ENCODE measurements at places on chromosomes 4 and X. TPM values are rescaled to one million over a fixed set of nuclear protein-coding genes. Genes with fewer than 3 reads are reported as not detected.

Gene RBMXL3
- total RNA-seq, result not detected

Gene CLDN34
- not detected for total RNA-seq

Gene AFM
- total RNA-seq, result not detected

Gene MAGEC2
- total RNA-seq, result not detected

Gene PRRG3
- not detected for total RNA-seq

Gene AKAP14
- not detected for total RNA-seq

Gene USP11
- 55.2 TPM for total RNA-seq

Gene GPRASP1
- total RNA-seq, result 0.22 TPM

Gene PDLIM3
- 0.12 TPM for total RNA-seq

Gene CXCL11
- total RNA-seq, result 0.19 TPM

Gene TIMP1
- total RNA-seq, result 272 TPM

Gene PPEF2
- total RNA-seq, result not detected
